ENCODE measurements at places on chromosomes 11 and 22. TPM values are rescaled to one million over a fixed set of nuclear protein-coding genes. Genes with fewer than 3 reads are reported as not detected.

Gene FAM181B
- polyA plus RNA-seq = 2.2 TPM

Gene CADM1
- 130 TPM for polyA plus RNA-seq

Gene CBX7
- 7.0 TPM for polyA plus RNA-seq

Gene GAL3ST1
- 37.4 TPM for polyA plus RNA-seq

Gene KRTAP5-11
- 0.29 TPM for polyA plus RNA-seq

Gene DLG2
- 14.4 TPM for polyA plus RNA-seq

Gene C11orf87
- polyA plus RNA-seq = 0.23 TPM

Gene KRTAP5-7
- polyA plus RNA-seq = not detected

Gene PRDM11
- 18.9 TPM for polyA plus RNA-seq

DNA sequence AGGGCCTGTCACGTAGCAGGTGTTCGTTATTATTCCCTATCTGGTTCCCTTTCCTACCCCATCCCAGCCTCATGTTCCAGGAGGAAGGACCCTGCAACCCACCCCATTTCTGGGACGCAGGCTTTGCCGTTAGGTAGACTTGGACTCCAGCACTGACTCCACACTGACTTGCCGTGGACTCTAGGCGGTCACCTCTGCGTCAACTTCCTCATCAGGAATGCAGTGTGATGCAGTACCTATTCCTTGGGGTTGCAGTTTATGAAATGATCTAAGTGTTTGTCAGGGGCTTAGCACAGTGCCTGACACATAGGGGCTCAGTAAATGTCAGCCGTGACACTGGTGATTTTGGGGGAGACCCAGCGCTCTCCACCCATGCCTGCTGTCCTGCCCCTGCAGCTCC is 16.8 kb downstream of the DGKZ start:
- no peak for DNase-seq

DNA sequence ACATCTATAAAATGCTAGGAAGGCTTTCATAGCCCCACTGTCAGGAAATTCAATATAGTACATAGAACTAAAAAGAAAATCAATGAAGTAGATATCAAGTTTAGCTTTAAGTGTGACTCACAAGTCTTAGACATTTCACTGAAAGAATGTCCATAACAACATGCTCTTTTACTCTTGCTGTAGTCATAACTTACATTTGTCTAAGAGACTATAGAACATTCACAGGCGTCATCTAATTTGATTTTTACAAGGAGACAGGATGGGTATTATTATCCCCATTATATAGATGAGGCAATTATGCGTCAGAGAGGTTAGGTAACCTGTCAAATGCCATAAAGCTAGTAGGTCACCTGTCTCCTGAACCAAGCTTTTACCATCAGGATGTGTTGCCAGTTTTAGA is 36.9 kb downstream of the BDNF start:
- DNase-seq = no peak

GRCh38 chr11:93743291-93743690 is 1.8 kb downstream of the C11orf54 start:
- DNase-seq = no peak

DNA sequence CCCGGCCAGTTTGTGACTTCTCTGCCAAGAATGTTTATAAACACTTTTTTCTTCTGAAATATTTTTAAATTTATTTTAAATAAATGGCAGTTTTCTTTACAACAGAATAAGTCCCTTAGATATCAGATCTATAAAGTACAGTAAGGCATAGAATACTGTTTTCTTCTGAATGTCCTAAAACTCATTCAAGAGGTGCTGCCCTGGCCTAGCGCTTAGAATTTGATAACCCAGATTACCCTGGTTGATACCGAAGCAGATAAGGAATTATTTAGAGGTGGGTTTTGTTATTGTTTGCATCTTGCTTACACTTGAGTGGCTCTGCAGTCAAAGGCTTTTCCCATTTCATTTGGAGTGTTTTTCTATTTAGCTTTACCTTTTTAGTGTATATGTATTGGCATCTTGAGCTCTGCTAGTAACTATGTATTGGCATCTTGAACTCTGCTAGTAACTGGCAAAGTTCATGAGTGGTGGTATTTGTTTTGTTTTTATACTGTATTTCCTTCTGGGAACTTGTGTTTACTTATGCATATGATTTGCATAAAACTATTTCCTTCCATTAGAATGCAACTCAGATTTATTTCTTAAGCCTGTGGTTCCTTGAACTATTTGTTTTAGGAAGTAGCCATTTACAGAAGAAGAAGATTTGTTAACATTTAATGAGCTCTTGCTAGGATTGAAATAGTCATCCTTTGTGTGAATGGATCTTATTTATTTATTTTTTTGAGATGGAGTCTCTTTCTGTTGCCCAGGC is 1.2 kb downstream of the ACAD8 start:
- DNase-seq = no peak

GRCh38 chr11:134792044-134792443 is 380.0 kb upstream of the B3GAT1 start:
- no peak for DNase-seq

- DNase-seq = peak; percentile 76
These were observed 14.7 kb upstream of the PISD start for GRCh38 chr22:31676700-31677099.

DNA sequence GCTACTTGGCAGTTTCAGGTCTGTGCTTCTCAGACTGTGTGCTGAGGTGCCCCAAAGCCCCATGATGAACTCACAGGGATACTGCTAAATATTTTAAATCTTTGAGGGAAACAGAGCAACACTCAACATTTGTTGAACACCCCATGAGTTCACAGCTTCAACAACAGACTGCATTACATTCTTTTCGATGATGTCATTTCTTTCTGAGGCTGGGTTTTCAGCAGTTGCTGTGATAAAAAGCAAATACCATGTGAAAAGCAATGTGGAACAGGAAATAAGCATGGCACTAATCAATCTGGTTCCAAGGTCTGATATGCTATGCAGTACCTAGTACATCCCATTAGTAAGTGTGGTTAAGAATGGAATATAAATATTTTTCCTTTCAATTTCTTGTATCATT is 82.7 kb downstream of the RPL27A start:
- no peak for DNase-seq

DNA sequence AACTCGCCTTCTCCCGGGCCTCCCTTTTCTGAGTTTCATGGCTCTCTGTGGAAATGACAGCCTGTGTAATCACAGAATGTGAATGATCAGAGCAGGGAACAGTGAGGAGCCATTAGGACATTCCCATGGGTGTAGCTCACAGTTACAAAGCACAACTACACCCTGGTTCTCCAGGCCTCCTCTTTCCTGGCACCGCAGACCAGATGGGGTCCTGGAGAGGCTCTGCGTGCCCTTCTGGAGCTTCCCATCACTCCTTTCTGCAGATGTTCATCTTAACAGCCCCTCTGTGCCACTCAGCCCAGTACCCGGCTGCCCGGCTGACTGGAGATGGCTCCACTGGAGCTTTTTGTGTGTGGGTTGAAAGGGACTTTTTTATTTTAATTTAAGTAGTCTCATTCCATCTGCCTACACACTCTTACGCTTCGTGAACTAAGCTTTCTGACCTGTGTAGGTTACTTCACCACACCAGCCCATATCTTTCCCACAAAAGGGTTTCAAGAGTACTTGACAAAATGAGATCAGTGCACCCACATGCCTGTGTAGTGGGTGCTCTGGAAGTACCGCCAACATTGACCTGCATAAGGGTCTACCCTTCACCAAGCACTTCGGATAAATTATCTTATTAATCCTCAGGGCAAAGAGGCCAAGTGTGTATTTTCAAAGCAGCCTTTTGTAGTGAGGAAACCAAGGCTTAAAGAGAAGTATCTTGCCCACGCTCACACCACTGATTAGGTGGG is 29.8 kb downstream of the SREBF2 start:
- DNase-seq = no peak

DNA sequence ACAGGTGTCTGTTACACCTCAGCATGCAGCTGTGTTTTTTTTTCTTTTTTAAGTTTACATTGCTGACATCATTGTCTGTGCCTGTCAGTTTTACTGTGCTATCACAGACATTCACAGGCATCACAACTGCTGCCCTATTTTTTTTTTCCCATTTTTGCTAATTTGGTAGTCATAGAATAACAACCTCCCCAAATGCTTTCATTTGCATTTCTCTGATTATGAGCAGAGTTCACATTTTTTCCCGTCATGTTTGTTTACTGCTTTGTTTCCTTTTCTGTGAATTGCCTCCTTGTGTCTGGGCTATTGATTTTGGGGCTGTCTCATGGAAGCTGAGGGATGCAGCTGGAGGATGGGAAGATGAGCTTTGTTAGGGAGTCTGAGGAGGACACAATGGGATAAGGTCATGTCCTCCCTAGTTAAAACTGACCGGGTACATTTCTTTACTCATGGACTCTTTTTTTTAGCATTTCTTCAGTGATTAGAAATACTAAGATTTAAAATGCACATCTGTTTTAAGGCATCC is 155.1 kb downstream of the LDLRAD3 start:
- no peak for DNase-seq

DNA sequence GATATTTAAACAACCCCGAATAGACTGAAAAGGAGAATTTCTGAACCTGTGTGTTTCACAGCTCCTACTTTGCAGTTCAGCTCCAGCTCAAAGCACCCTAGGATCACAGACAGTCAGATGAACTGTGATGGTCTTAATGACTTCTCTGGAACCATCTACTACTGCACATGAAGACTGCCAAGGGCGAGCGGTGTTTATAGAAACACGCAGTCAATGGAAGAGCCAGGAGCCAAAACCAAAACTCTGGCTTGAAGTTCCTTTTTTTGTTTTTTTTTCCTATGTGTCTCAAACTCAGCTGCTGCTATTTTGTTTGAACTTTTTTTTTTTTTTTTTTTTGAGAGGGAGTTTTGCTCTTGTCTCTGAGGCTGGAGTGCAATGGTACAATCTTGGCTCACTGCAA is 382.6 kb upstream of the SYN3 start:
- no peak for DNase-seq

- DNase-seq = no peak
These were observed 136.5 kb downstream of the TRIM29 start for GRCh38 chr11:120001178-120002090.

GRCh38 chr11:35357923-35358322 is 61.4 kb downstream of the SLC1A2 start:
- DNase-seq = no peak

DNA sequence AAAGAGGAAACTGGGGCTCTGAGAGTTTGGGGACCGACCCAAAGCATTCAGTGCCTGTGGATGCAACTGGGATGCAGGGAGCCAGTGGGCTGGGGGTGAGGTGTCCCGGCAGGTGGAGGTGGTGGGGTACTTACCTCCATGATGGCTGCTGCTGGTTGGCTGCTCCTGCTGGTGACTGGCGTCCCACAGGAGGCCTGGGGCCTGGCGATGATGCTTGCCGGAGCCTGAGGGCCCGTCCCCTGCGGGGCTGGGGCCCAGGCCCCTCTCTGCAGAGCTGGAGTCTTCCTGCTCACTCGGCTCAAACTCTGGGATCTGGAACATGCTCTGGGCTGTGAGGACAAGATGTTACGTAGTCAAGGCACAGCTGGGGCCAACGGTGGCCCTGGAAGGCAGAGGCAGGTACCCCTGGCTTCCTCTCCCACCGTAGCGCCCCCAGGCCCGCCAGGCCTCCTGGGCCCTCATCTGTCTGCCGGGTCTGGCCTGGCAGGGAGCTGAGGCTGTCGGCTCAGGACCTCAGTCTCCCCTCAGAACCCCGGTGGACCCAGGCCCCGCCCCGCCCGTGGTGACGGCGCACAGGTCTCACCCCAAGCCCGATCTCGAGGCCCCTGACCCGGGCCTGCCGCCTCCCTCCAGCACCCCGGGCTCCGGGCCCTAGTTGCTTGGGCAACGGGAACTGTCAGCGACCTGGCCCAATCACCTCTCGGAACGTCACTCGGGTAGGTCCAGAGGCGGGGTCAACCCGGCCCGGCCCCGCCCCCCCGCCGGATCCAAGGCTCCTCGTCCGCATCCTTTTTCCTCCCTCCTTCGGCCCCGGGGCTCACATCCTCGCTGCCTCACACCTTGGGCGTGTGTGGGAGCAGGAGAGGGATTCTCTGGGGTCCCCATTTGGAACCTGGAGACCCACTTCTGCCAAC is at the start of gene BAD:
Gene BAD, minus strand, starts transcription at position 618 of the 914 bp plus-strand sequence. Its CDS starts 297 bp downstream, at position 321.
- peak; percentile 81 for DNase-seq

DNA sequence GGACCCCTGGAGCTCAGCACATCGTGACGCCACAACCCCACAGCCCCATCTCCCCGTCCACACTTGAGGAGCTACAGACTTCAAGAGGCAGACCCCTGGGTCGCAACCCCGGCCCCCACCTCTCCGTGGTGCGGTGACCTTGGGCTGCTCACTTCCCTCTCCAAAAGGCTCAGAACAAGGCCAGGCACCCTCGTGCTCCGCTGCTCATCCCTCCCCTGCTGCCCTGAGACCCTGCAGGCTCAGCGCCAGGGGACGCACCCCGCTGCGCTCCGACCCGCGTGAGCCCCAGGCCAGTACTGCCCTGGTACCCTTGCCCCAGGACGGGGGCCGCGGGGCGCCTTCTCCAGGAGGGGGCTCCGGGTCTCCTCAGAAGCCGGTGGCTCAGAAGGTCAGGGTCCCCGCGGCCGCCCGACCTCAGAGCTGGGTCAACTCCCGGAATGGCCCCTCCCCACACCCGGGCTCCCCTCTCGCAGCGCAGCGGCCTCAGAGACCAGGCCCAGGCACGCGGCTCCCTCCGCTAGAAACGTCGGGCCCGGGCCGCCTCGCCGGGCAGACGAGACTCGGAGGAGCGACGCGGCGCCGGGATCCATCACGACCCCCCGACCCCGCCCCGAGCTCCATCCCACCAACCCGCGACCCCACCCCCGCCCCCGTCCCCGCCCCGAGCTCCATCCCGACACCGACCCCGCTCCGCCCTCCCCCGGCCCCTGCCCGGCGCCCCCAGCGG is 563 bp downstream of the GATD1 start:
- DNase-seq = no peak

DNA sequence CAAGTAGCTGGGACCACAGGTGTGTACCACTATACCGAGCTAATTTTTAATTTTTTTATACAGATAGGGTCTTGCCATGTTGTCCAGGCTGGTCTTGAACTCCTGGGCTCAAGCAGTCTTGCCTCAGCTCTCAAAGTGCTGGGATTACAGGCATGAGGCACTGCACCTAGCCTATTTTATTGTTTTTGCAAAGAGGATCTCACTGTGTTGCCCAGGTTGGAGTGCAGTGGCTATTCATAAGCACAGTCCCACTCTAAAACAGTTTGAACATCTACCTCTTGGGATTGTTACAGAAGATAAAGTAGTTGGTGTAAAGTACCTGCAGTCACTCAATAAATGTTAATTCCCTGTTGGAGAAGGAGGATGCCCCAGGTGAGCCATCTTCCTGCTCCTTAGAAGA is 29.1 kb downstream of the XRCC6 start:
- no peak for DNase-seq

DNA sequence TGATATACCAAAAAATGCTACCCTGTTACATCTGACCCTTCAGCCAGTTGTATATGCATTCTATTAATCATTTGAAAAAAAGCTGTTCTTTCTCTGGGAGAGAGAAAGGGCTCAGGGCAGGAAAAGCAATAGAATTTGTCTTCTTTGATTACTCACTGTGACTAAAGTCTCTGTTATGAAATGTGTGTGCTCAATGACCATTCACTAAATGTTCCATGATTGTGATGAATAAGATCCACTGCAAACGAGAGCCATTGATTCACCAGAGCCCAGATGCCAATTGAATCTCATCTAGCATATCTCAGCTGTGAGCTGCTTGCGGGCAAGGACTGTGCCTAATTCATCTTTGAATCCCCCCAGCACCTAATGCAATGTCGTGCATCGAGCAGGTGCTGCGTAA is 184.3 kb downstream of the OPCML start:
- no peak for DNase-seq

Measured in left renal pelvis (tissue), 4 donors.